ENCODE measurements at places on chromosomes 3 and 15.

DNA sequence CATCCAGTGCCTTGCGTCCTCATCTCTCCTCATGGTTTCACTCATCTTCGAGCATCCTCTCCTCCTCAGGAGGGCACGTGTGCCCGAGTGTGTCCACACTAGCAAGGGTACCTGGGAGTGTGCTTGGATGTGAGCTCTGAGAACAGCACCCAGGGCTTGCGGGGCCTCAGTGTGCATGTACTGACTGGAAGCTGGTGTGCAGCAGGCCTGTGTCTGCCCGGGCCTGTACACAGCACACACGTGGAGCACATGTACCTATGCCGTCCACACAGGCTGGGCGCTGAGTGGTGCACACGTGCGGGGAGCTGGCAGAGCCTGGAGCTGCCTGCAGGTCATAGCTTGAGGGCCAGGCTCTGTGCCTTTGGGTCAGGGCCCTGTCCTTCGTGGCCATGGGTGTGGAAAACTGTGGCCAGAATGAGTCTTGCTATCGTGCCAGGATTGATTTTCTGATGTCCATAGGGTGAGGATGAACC, 34.9 kb downstream of the TSPAN3 start:
- no peak for DNase-seq

GRCh38 chr3:96466441-96466840, 348.0 kb upstream of the EPHA6 start:
- no peak for DNase-seq

DNA sequence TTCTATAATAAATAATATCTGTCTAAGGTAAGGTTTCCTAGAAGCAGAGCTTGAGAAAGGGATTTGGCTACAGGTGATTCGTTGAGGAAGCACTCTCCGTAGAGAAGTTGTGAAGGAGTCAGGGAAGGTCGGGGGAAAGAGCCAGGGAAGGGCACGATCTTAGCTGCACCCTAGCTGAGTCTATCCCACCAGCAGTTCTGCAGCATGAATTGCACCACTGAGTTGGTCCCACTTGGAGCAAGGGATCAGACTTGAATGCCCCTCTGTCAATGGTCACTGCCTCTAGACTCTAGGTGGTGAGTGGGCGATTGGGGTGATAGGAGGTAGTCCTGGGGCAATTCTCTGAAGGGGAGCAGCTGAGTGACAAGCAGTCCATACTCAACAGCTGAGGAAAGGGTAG, 13.5 kb downstream of the TMC3 start:
- no peak for DNase-seq

GRCh38 chr3:160568989-160569388, 3.6 kb upstream of the KPNA4 start:
- DNase-seq, result no peak

DNA sequence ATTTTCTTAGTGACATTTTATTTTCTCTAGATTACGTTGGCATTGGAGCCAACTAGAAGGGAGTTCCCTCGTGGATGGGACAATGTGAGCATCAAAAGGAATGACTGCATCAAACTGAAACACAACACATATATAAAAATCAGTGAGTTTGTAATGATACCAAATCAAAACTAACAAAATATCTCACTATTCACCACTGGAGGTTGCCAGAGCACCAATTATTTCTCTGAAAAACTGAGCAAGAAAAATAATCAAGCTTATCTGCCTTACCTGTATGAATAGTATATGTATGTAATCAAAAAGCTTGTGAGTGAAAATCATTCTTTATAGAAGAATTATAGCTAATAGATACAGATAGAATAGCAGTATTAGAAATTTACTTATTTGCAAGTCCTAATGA, 46.8 kb upstream of the OTOL1 start:
- DNase-seq, result no peak

DNA sequence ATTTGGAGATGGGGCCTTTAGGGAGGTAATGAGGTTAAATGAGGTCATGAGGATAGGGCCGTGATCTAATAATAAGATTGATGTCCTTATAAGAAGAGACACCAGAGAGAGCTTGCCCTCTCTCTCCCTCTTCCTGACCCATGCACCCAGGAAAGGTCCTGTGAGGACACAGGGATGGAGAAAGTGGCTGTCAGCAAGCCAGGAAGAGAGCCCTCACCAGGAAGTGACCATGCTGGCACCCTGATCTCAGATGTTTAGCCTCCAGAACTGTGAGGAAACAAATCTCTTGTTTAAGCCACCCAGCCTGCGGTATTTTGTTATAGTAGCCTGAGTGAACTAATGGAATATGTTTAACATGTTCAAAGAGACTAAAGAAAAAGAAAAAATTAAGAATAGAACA, 15.3 kb upstream of the GNB5 start:
- no peak for DNase-seq

- DNase-seq, result peak; percentile 60
Measured at GRCh38 chr15:65054333-65055200, 9.4 kb downstream of the SLC51B start.

DNA sequence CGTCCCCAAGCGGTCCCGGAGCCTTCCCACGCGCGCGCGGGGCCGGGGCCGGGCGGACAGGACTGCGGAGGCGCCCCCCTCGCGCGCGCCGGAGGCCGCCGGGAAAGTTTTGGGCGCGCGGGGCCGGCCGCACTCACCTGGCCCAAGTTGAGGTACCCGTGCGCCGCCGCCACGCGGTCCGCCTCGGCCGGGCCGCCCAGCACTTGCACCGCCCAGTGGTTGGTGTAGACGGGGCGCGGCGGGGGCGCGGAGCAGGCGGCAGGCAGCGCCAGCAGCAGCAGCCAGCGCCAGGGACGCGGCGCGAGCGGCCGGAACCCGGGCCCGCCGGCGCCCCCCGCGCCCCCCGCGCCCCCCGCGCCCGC, 289 bp downstream of the PCSK6 start:
- peak; percentile 32 for DNase-seq

DNA sequence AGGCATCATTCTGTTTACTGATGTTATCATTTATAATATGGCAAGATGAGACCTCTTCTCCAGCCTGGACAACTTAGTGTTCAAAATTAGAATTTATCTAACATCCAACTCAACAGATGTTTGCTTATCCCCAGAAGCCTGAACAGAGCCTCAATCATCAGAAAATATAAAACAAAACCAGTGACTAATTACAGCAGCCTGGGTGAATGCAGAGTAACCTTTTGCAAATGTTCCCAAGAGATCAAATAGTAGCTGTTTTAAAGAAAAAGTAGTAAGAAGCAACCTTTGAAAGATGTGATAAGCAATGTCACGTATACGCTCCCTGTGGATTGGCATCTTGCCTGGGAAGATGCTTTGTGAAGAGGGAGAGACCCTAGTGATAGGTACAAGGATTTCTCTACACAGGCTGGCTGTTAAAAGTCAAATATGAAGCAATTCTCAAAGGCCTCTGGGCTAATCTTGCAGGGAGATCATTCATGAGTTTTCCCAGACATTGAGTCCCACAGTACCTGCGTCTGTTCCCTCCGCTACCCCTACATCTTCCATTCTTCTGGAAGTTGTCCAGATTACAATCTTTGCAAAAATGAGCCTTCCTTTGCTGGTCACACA, 39.3 kb upstream of the PRICKLE2 start:
- DNase-seq, result no peak

DNA sequence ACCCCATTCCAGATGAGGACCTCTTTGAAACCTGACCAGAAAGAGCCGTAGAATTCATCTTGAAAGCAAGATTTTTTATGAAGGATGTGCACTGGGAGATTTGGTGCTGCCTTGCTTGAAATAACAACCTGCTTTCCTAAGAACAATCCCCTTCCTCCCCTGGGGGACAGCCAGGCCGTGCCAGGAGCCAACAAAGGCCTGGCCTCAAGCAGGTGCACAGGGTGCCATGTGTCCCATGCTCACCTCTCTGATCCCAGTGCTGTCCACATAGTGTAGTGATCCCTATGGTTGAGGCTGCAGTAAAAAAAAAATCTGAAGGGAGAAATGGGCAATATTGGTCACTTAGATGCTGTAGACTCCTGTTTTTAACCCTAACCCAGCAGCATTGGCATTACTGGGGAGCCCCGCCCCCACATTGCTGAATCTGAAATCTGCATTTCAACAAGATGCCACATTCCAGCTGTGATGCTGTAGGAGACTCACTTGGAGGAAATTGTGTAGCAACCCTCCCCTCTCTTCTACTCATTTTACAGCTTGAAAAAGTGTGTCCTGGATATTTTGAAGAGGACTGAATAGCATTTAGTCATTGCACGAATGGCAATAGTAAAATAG, 171.2 kb downstream of the APBA2 start:
- no peak for DNase-seq

DNA sequence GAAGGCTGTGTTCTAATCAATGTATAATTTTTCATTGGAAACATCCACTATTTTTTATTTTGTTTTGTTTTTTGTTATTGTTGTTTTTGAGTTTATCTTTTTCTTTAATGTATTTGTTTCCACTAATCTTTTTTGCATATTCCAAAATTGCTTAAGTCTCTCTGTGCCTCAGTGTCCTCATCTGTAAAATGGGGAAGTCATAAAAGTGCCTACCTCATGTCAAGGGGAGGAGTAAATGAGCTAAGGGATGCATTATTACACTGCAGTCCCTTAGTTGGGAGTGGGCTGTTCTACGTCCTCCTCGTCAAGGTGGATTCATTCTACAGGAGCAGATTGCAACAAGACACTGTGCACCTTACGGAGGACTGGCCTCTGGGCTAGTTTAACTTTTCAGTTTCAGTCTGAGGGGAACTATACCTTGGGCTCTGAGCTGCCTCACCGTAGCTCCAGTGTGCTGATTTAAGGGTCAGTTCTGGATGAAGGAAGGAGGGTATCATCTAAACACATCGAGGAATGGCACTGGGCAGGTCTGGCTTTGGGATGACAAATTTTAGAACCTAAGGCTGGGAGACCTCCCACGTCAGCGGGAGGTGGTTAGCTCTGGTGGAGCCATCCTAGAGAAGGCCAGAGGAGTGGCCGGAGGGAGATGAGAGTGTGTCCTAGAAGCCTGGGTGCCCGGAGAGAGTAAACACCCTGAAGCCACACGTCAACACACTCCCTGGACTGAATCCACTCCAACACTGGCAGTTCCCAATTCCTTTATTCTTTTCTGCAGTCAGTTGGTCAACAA, 5.1 kb upstream of the SRP14 start:
- DNase-seq, result no peak

DNA sequence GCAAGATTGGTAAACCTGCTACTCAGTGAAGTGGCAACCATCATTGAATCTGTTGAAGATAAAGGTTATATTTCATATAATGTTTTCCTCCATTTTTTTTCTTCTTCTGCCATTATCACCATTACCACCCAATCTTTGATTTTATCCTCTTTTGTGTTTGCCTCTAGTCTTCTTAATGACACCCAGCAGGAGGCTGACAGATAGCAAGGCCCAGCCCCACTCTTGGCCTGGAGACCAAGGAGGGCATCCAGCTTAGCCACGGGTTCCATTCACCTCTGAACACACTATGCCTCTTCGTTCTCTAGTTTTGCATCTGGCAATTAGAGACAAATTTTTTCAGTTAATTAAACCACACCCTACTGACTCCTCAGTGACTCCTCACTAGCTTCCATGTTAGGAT, 129.7 kb downstream of the TPRG1 start:
- no peak for DNase-seq

DNA sequence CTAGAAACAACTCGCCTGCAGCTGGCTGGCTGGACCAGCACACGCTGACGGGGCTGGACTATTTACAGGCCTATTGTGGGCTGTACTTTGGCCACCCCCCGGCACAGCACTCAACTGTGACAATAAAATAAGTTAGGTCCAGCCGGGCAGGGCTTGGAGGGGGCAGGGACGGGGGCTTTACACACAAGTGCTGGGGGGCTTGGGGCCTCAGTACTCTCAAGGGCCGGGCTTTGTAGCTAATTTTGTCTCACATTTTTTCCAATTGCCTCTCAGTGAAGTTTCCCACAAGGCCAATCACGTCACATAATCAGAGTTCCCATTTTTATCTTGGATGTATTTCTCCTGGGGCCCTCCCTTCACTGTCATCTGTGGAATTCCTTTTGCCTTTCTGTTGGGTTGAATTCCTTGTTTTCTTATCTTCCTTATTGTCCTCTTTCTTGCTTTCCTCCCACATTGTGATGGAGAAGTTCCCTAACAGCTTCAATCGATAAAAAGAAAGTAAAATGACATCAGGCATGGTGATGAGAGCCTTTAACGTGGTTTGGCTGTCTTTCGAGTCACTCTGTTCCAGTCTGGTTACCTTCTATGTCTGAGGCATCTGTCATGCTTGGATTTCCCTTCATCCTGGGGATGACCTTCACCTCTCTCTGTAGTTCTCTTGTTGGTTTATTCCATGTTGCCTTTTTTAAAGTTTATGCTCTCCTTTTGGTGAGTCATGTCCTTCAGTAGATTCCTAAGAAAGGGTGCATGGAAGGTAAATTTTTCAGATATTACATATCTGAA, 44.1 kb upstream of the CMTM7 start:
- no peak for DNase-seq

- no peak for DNase-seq
Measured at GRCh38 chr3:71022551-71023335, 560.8 kb downstream of the FOXP1 start.

DNA sequence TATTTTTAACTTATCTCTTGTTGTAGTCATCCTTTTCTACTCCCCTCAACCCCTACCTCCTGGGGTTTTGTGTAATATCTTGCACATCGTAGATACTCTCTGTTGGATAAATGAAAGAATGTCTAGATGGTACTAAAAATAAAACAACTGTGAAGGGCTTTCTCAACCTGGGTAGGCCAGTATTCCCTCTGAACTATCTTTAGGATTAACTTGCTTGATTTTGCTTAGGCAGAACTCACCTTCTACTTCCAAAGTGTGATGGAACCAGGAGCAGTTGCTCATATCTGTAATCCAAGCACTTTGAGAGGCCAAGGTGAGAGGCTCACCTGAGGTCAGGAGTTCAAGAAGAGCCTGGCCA, 32.8 kb upstream of the TIPARP start:
- DNase-seq, result no peak

- DNase-seq, result no peak
Measured at GRCh38 chr3:113832477-113833164, 6.0 kb upstream of the GRAMD1C start.

- DNase-seq, result no peak
Measured at GRCh38 chr15:67244971-67245478, 9.4 kb downstream of the AAGAB start.

GRCh38 chr15:62404194-62404985, 239.3 kb upstream of the C2CD4B start:
- peak; percentile 53 for DNase-seq

- peak; percentile 58 for DNase-seq
Measured at GRCh38 chr3:27568393-27568792, 84.2 kb upstream of the SLC4A7 start.

GRCh38 chr15:90683371-90683770, 33.8 kb upstream of the BLM start:
- DNase-seq, result no peak

- DNase-seq, result no peak
Measured at GRCh38 chr3:29318251-29318650, 37.4 kb downstream of the RBMS3 start.

GRCh38 chr3:110965976-110966375, 105.6 kb upstream of the NECTIN3 start:
- DNase-seq, result no peak

GRCh38 chr3:114111060-114111770, 54.7 kb downstream of the QTRT2 start:
- no peak for DNase-seq

Data from NCI-H1105 treated with DMSO at 0.1 percent for 48 hours (cell line).